SIG-M5 (cell line): ENCODE measurements at places on chromosomes 3 and 15.

DNA sequence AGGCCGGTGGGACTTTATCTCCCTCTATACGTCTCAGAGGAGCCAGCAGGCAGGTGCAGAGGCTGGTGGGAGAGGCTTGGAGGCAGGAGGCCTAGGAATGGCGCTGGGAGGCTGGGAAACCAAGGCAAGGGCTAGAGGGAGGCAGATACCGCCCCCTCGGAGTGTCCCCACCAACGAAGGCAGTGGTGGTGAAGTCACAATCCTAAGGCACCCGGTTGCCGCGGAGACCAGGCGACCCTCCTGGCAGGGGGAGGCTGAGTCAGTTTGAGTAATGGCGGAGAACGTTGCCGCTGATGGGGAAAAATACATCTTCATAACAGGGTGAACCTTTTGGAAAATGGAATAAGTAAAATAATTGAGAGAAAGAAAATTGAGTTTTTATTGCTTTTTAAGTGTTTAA is 29.9 kb upstream of the CACNA2D2 start:
- no peak for DNase-seq

DNA sequence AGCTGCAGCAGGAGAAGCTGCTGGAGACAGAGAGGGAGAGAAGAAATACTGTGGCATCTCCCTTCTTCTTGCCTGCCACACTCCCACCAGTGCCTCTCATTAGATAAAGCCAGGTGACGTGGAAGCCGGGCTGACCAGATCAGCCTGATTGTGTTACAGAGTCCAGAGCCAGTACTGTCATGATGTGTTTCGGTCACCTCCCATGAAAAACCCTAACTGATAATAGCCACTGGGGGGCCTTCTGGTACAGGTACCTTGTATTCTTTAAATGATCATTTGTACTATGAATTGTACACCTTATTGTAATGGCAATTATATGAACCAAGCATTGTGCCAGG is 125.8 kb upstream of the TMEM108 start:
- DNase-seq, result no peak

GRCh38 chr15:79308874-79309273 is 2.0 kb upstream of the TMED3 start:
- no peak for DNase-seq

- no peak for DNase-seq
Measured at GRCh38 chr3:37544105-37544504, 317.6 kb upstream of the CTDSPL start.

- no peak for DNase-seq
Measured at GRCh38 chr3:52047295-52047960, 8.9 kb downstream of the DUSP7 start.

GRCh38 chr15:39593656-39594445 is 13.0 kb downstream of the THBS1 start:
- no peak for DNase-seq
